CD4-positive, alpha-beta T cell treated with Interleukin-15 for 4 hours (primary cell): ENCODE measurements at places on chromosomes 5 and 9.
A peak's percentile ranks its signal among the peaks of the same experiment; 100 is the strongest.

- no peak for DNase-seq
These were observed 10.4 kb upstream of the SLC34A1 start for GRCh38 chr5:177373806-177374205.

GRCh38 chr5:56281489-56282165 is 48.5 kb upstream of the ANKRD55 start:
- DNase-seq, result no peak

DNA sequence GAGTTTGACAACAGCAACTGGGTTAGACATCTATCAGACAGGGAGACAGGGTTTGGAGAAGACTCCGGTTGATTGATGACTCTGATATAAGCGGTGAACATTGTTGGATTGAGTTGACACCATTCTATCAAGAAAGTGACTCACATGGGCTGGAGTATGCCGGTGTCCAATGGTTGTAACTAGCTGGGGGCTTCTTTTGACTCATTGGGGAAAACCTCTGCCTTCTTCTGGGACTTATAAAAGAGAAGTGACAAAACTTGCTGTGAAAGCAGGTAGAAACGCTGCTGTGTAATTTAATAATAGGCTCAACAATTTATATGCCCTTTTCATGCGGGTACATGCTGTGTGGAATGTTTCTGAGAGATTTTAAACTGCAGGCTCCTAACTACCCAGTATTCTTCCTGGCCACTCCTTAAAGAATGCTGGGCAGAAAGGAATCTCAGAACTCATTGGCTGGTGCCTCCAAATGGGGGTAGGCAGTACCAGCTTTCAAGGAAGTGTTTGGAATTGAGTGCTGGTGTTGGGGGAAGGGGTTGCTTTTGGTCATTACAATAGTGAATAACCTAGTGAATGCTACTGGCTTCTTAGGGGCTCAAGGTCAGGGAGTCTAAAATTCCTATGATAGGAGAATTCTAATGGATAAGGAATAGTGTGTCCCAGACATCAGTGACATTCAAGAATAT is 43.9 kb downstream of the FYB1 start:
- DNase-seq, result peak; percentile 74

- DNase-seq, result no peak
These were observed 85.9 kb upstream of the LIFR start for GRCh38 chr5:38642189-38642911.

DNA sequence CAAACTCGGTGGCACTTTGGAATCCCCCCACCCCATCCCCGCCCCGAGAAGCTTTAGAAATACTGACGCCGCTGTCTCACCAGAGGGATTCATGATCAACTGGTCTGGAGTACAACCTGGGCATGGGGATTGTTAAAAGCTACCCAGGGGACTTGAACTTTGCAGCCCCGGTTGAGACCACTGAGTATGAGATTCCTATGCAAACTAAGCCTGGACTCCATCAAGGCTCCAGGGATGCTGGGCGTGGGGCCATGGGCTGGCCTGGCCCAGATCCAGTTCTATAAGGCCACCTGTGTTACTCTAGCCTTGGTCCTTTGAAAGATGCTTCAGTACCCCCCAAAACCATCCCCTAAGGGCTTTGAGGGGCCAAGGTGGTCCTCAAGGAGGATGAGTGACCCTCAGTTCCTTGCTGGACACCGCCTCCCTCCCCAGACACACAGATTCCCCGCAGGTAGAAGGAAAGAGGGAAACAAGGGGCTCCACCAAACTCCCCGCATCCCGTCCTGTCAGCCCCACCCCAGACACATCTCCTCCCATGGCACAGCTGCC is 68.5 kb downstream of the MRPL36 start:
- no peak for DNase-seq

- no peak for DNase-seq
These were observed 23.2 kb downstream of the EGR1 start for GRCh38 chr5:138488481-138488945.

GRCh38 chr9:28853477-28853876 is 1280.2 kb upstream of the C9orf72 start:
- DNase-seq, result no peak
